Nucleus accumbens (tissue), 56 donors: ENCODE measurements at places on chromosomes 1 and 21.

DNA sequence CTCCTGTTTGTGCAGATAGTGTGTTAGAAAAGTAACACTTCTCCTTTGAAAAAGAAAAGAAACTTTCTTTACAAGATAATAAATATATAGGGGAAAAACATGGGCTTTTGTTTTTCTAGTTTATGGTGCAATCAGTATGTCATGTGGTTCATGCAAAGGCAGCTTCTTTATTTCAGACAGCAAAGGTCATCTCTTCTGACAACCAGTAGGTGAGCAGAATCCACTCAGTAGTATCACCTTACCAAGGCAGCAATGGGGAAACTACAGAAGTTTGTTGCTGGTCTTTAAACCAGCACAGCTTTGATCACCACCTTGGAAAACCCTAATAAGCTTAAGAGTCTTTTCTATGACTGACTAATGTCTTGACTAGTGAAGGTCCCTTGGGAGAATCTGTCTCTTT lies 13.0 kb upstream of the SAMSN1 start:
- DNase-seq: no peak

- DNase-seq: no peak
Observed at GRCh38 chr1:80917826-80918225, 882.9 kb upstream of the ADGRL2 start.

- DNase-seq: no peak
Observed at GRCh38 chr1:216482620-216483019, 59.4 kb upstream of the USH2A start.

GRCh38 chr1:180652792-180653191 lies 21.0 kb downstream of the XPR1 start:
- no peak for DNase-seq

DNA sequence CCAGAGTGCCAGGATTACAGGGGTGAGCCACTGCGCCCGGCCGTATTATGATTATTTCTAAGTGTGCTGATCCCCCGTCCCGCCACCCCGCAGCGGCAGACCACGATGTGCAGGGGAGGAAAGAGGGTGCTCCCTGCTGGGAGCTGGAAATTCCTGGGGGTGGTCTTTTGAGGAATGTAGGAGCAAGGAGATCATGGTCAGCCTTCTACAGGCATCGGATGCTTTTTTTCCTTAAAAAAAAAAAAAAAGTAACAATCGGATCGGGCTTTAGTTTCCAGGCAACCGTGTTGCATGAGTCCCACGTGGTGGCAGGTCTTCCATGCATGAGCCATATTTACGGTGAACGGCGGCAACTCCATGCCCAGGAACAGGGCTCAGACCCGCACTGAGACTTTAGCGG lies 74.2 kb upstream of the COX20 start:
- no peak for DNase-seq

GRCh38 chr21:37367703-37368540 lies 1.3 kb downstream of the DYRK1A start:
- no peak for DNase-seq
